ENCODE measurements at places on chromosomes 1 and 21. TPM values are rescaled to one million over a fixed set of nuclear protein-coding genes. Genes with fewer than 3 reads are reported as not detected.

CELA3A gene
- not detected for total RNA-seq

CFHR4 gene
- not detected for total RNA-seq

ERICH3 gene
- total RNA-seq = not detected

NHLH2 gene
- not detected for total RNA-seq

AHCTF1 gene
- 23.1 TPM for total RNA-seq

NID1 gene
- 48.3 TPM for total RNA-seq

C1orf74 gene
- total RNA-seq = 4.4 TPM

HOOK1 gene
- under 0.01 TPM for total RNA-seq

PTPN7 gene
- not detected for total RNA-seq

HRNR gene
- not detected for total RNA-seq

SLC26A9 gene
- total RNA-seq = not detected

GBP5 gene
- 0.17 TPM for total RNA-seq

HLX gene
- total RNA-seq = 2.6 TPM

TOR1AIP2 gene
- total RNA-seq = 98.0 TPM

PIGM gene
- 4.9 TPM for total RNA-seq

LCE2D gene
- total RNA-seq = not detected

KIAA1614 gene
- total RNA-seq = 9.6 TPM

NPPB gene
- not detected for total RNA-seq

TTC22 gene
- under 0.01 TPM for total RNA-seq

CTSS gene
- 2.3 TPM for total RNA-seq

All from smooth muscle cell of trachea (primary cell).